ENCODE measurements at places on chromosomes 16 and 17. TPM values are rescaled to one million over a fixed set of nuclear protein-coding genes. Genes with fewer than 3 reads are reported as not detected.

DNA sequence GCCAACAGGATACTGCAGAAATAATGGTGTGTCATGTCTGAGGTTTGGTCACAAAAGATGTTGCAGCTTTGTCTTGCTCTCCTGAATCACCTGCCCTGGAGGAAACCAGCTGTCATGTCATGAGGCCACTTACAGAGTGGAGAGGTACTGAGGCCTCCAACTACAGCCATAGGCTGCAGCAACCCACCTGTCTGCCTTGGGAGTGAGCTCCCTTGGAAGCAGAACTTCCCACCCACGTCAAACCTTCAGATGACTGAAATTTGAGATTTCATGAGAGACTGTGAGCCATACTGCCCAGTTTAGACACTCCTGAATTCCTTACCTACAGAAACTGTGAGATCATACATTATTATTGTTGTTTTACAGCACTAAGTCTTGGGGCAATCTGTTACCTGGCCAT lies 475.9 kb downstream of the HS3ST3B1 start:
- no peak for DNase-seq

DNA sequence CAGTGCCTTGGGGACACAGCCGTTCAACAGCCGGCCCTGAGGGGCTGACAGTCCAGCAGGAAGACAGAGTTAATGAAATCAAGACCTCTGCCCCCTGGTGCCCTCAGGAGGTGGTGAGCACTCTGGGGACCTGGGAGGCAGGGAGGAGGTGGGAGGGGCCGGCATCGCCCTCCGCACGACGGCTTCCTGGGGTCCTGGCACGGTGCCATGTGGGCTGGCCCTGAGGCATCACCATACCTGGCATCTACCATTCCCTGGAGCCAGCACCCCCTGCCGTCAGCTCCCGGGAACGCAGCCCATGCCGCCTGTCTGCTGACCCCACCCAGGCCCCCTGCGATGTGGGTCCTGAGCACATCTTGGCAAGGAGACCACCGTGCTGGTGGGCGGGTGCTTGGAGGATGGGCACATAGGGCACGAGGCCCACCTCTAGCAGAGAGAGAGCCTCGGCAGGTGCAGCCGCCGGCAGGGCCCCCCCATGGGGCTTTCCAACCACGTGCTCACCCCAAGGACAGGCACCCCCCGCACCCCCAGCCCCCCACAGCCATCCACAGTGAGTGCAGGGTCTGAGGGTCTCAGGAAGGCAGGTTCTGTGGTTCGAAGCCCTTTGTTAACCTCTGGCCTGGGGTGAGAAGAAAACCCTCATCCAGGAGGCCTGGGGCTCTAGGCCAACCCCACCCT lies 52.5 kb downstream of the ZFPM1 start:
- DNase-seq, result no peak

DNA sequence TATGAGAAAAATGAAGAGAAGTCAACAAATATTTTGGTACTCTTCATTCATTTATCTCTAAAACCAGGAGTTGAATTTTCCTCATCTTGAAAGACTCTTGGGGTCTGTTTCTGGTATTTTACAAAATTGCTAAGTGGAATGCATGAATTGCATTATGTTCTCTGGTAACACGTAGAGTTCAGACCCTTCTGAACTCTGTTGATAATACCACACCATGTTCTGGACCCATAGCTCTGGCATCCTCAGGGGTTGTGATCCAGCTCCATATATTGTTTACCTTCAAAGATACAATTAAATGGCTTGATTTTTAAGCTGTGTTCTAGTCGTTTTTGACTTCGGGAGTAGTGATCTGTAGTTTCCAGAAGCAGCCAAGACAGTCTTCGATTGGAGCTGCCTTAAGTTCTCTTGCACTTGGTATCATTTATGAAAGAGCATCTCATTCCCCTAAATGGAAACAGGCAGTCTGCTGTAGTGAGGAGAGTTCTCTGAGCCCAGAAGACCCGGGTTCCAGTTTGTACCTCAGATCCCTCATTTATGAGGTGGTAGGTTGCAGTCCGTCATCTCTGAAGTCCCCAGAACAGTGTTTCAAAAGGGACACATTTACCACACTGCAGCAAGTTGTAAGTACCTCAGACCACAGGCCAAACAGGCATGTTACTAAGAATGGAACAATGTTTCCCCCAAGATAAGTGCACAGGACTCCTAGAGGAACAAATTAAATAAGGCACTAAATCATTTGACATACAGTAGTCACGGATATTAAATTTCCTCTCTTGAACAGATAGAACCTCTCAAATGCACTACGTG lies 9.6 kb downstream of the PSMD7 start:
- no peak for DNase-seq

GRCh38 chr16:8572919-8573724 lies 17.2 kb downstream of the TMEM114 start:
- no peak for DNase-seq

GRCh38 chr17:80117491-80118401 lies 16.4 kb downstream of the GAA start:
- no peak for DNase-seq

GRCh38 chr17:76645481-76645880 lies 1.9 kb upstream of the ST6GALNAC1 start:
- no peak for DNase-seq

DNA sequence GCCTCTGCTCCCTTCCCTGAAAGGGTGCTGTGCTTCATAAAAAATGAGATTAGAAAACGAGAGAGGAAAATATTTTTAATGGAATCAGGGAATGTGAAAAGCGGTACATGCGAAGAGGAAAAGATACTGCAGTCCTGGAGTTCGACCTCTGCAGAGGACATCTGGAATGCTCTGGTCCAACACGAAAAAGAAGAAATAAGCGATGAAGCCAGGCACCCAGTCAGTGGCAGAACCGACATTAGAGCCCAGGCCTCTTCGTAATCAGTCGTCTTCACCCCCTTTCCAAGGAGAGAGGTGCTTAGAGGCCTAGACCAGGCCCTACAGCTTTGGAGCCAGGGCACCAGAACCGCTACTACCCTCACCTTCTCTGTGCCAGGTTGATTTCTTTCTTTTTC lies 459 bp upstream of the MARCHF10 start:
- DNase-seq, result no peak

- DNase-seq, result no peak
These were observed 241.9 kb downstream of the SLC39A11 start for GRCh38 chr17:72850410-72851118.

GRCh38 chr17:35890774-35891155 lies 10.6 kb upstream of the CCL5 start:
- no peak for DNase-seq

DNA sequence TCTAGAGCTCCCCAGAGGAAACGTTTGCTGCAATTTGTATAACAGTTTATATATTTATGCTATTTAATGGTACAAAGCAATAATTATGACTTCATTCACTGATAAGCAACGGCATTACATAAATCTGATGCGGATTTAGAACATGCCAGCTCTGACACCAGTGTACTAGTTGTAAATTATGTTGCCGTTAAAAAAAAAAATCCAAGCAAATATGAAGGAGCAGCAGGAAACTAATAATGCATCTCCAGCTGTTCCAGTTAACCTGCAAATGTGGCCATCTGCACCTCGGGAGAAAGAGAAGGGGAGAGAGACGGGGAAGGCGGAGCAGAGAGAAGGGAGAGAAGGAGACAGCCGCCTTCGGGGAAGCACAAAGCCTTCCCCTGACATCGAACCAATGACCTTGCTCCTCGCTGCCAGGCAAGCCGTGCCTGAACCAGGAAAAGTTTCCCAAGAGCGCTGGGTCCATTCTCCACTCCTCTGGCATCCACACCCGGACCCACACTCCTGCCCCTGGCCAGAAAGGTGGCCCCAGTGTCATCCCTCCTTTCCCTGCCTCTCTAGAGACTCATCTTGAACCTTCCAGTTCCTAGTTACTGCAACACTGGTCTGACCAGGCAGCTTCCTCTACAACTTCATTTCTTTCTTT lies 174.8 kb downstream of the C16orf78 start:
- DNase-seq, result no peak

GRCh38 chr17:79053251-79053925 lies 21.2 kb upstream of the ENGASE start:
- DNase-seq, result no peak

- DNase-seq, result no peak
These were observed 6.7 kb downstream of the PRSS36 start for GRCh38 chr16:31143011-31143693.

The TEKT1 gene
- total RNA-seq, result not detected

The CTDNEP1 gene
- 55.0 TPM for total RNA-seq

The KCNJ18 gene
- not detected for total RNA-seq

The PDF gene
- 12.8 TPM for total RNA-seq

The SLC38A8 gene
- total RNA-seq, result not detected

The SLC6A2 gene
- not detected for total RNA-seq
